ENCODE measurements at places on chromosomes 1 and 21. TPM values are rescaled to one million over a fixed set of nuclear protein-coding genes. Genes with fewer than 3 reads are reported as not detected.

DNA sequence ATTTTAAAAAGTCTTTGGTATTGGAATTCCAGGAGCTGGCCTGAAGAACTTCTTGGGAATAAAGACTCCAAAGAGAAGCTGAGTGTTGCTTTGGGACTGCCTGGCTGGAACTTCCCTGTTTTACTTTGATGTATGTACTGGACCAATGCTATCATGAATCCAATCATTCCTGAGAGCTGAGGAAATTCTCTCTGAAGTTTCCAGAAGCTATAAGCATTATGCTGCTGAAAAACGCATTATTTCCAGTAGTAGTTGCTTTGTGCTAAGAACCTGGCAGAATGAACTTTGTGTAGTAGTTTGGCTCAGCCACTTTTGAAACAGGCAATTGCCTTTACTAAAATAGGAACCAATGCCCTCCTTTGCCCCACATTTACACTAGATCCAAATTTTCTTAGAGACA, 260.7 kb downstream of the HLX start:
- no peak overlapping the region for H3K4me3 ChIP-seq
- no peaks in the 10 kb centered on the region for H3K4me1 ChIP-seq

AGO4 gene
- polyA plus RNA-seq = 10.2 TPM

DNA sequence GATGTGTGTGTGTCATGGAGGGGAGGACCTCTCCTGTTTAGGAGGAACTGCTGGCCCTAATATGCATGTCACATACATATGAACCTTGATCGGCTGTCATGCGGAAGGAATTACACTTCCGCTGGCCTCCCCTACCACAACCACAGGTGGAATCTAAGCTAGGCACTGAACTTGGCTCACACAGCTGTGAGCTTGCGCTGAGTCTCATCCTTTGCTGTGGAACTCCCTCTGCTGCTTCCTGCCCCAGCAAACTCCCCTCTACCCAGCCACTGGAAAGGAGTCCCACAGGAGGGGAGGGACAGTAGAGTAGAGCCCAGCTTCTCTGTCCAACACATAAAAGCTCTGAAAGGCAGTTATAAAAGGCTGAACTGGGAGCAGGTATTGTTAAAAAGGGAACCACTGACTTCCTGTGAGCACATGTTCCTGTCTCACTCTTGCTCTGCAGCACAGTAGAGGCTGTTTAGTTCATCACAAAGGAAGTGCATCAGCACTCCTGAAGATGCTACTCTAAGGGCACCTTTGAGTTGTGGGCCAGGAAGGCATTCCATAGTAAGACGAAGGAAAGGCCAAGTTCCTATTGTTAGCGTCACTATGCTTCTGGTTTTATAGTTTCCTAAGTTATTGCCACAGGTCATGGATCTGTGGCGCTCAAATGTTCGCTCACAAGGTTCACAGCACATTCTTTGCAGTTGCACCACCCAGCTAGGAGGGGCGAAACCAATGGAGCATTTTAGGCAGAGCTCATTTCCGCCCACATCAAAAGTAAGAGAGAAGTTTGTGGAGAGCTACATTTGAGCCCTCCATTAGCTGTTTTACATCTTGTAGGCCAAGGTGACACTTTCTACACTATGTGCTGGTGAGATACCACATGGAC, 17.7 kb upstream of the PTPRC start:
- H3K27ac ChIP-seq = no peak overlapping the region
- no peaks in the 10 kb centered on the region for H3K4me1 ChIP-seq
- no peaks in the 10 kb centered on the region for H3K27me3 ChIP-seq
- H3K36me3 ChIP-seq = no peaks in the 10 kb centered on the region
- peak; percentile 12 for DNase-seq

GNG4 gene
- 0.10 TPM for polyA plus RNA-seq

S100A2 gene
- polyA plus RNA-seq = 10.3 TPM

SPRR2F gene
- not detected for polyA plus RNA-seq

DNA sequence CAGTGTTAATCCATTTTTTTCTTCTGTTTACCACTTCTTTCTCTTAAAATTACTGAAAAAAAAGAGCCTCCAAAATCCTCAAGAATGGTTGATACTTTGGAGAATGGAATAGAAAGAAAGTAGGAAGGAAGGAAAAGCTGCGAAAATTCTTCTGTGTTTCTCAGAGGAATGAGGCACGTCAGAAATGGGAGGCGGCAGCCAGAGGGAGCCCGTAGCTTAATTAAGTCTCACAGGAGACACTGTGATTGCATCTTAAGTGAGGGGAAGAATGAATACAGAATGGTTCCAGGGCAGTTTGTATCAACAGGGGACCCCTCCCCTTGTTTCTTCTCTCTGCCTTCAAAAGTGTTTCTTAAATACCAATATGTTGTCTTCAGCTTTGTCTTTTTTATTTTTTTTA, 1099.5 kb downstream of the PLA2G4A start:
- no peaks in the 10 kb centered on the region for H3K36me3 ChIP-seq
- H3K27me3 ChIP-seq = no peaks in the 10 kb centered on the region
- peak; percentile 67 for DNase-seq

DNA sequence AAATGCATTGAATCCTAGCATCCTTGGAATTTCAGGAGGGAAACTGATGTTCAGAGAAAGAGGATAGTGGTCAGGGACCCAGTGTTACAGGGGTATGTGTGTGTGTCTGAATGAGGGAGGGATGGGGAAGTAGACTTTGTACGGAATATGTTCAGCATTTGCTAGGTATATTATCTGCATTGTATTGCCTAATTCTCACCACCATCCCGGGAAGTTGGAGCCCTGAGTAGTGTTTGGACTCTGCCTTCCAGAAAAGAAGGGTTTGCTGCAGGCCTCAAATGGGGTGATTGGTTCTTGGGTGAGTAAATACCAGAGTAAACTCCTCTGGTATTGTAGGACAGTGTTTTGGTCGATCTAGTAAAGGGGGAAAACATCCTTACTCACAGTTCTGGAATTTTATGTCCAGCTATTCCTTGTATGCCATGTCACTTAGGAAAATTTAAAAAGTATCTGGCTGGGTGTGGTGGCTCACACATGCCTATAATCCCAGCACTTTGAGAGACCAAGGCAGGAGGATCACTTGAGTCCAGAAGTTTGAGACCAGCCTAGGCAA, 7.1 kb upstream of the ZNF496 start:
- H3K27ac ChIP-seq = no peak overlapping the region
- H3K4me1 ChIP-seq = peaks cover 7% of the 10 kb centered on the region
- no peaks in the 10 kb centered on the region for H3K27me3 ChIP-seq
- no peaks in the 10 kb centered on the region for H3K36me3 ChIP-seq
- peak; percentile 29 for DNase-seq
- no peak overlapping the region for H3K4me3 ChIP-seq

DNA sequence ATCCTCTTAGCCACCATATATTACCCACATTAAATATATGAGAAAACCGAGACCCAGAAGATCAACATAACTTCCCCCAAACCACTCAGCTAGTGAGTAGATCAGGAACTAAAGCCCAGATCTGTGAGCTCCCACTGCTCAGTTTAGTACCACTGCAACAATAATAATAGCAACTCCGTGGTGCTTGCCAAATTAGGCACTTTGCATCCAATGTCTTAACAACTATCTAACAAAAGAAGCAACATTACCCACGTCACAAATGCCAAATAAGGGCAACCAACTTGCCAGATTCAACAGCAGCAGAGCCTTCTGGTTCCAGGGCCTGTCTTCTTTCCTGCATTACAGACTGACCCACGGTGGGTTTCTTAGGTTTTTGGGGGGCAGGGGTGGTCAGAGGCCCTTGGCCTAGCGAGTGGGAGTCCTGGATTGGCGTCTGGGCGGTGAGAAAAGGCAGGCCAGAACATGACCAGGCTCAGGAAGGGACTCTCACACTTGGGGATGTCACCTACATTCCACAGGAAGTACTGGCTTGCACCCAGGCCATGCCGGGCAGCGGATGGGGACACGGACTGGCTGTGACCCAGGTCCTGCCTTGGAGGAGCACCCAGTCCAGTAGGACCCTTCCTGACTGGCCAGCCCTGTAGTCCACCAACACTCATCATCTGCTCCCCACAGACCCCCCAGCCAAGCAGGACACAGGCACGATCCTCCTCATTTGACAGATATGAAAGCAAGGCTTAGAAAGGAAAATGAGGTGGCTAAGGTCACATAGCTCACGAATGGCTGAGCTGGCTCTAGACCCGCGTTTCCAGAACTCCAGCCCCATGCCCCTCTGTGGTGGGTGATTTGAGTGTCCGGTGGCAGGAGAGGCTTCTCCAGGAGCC, 4.6 kb downstream of the HCRTR1 start:
- H3K36me3 ChIP-seq = no peaks in the 10 kb centered on the region
- H3K27me3 ChIP-seq = peaks cover 7% of the 10 kb centered on the region
- no peak for DNase-seq
- H3K4me3 ChIP-seq = no peak overlapping the region

DNA sequence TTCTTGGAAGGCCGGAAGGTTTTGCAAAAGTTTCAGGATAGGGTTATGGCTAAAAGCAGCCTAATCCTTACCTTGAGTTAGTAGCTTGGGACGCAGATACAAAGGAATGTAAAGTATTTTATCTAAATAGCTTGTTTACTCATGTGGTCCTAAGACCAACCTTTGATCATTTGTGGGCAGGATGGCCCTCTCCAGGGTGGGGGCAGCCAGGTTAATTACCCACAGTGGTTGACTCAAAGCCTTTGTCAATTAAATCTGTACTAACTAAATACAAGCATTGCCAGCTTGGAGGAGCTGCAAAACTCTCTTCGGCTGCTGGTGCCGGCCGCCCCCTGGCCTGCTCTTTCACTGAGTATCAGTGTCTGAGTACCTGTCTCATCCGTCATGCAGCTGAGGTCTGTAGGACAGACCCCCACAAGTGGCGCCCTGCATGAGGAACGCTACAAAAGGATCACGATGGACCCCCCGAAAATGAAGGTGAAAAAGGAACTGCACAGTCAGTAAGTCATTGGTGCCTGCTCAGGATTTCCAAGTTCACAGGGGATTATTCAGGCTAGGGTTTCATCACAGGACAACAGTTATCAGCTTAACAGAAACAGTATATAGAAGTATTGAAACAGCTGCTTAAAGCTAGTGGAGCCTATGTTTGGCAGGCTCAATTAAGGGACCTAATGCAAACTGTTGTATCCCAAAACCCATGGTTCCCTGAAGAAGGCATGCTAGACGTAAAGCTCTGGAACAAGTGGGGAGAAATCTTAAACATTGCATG, 212.5 kb upstream of the MAP1LC3C start:
- no peak for DNase-seq
- H3K27me3 ChIP-seq = no peaks in the 10 kb centered on the region
- no peaks in the 10 kb centered on the region for H3K36me3 ChIP-seq
- H3K27ac ChIP-seq = no peak overlapping the region
- no peak overlapping the region for H3K4me3 ChIP-seq

DNA sequence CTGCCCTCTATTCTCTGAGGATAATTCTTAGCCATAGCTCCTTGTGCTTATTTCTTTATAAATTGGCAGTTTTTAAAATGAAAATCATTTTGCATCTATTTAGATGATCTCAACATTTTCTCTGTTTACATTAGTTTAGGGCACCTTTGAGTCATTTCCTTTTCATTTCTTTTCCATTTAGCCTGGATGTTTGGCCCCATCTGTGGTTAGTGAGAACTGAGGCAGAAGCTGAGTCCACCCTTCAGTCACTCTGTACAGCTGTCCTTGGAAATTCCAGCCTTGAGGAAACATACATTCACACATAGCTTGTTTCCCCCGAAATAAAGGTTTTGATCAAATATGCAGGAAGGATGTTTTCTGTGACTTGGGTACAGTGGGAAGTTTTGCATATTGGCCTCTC, 123.7 kb downstream of the NTNG1 start:
- H3K27ac ChIP-seq = no peak overlapping the region
- H3K4me3 ChIP-seq = no peak overlapping the region
- no peaks in the 10 kb centered on the region for H3K27me3 ChIP-seq
- no peaks in the 10 kb centered on the region for H3K36me3 ChIP-seq
- H3K4me1 ChIP-seq = no peaks in the 10 kb centered on the region

GRCh38 chr1:155989242-155990004, 11.1 kb upstream of the ARHGEF2 start:
- no peaks in the 10 kb centered on the region for H3K36me3 ChIP-seq
- H3K4me3 ChIP-seq = peak overlapping the region; percentile 24
- no peaks in the 10 kb centered on the region for H3K27me3 ChIP-seq
- DNase-seq = peak; percentile 50
- H3K4me1 ChIP-seq = peaks cover 5% of the 10 kb centered on the region
- H3K27ac ChIP-seq = peak overlapping the region; percentile 51

- no peak overlapping the region for H3K4me3 ChIP-seq
- no peak for DNase-seq
- no peak overlapping the region for H3K27ac ChIP-seq
- no peaks in the 10 kb centered on the region for H3K27me3 ChIP-seq
Measured at GRCh38 chr1:206880314-206880713, 14.9 kb downstream of the IL20 start.

DNA sequence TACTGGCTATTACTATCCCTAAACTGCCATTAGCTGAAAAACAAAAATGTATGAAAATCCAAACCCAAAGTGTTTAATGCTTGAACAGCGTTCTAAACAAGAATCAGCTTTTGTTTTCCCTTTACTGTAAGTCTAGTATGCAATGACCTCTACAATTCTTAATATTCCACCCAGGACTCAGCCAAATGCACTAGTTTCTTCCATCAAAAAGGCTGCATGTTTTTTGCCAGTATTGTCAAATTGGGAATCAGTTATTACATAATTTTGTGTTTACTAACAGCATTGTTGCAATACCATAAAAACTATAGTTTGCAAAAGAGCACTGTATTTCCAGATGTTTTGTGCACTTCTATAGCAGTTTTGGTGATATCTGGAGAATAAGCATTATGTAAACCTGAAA, 634.5 kb downstream of the LTN1 start:
- DNase-seq = no peak
- H3K4me1 ChIP-seq = no peaks in the 10 kb centered on the region
- H3K4me3 ChIP-seq = no peak overlapping the region
- no peak overlapping the region for H3K27ac ChIP-seq
- no peaks in the 10 kb centered on the region for H3K27me3 ChIP-seq

BROX gene
- 11.3 TPM for polyA plus RNA-seq

DNA sequence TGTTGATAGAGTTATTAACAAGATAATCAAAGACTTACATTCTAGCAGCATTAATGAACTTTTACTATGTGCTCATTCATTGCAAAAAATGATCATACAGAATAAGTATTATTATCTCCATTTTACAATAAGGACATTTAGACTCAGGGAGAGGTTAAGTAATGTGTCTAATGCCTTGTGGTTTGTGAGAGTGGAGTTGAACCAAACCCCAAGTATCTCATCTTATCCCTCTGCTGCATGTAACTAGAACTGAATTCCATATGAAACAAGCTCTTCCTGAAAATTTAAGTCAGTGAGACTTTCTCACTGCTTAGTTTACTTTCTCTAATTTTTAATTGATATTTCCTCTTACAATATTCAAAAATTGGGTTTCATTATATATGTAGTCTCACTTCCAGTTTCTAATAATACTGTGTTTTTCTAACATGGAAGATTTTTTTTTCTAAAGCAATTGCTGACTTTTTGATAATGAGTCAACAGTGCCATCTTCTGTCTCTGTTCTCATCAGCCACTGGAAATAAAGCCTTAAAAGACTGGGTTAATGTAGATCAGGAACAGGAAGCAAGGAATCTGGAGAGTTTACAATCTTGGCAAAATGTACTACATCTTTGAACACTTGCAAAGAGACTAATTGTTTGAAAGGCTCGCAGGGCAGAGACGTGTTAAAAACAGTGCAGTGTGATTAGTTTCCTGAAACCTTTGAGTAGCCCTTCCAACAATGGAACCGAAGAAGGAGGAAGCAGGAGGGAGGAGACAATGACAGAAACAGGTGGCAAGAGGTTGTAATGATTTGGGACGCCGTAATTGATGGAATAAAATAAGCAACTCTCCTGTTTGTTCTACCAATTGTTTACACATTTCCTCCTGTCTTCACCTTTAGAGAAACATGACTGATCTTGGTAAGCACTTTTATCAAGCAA, 567.6 kb downstream of the MRPL39 start:
- H3K27ac ChIP-seq = no peak overlapping the region
- DNase-seq = peak; percentile 42
- H3K4me1 ChIP-seq = no peaks in the 10 kb centered on the region
- H3K27me3 ChIP-seq = no peaks in the 10 kb centered on the region

- no peaks in the 10 kb centered on the region for H3K27me3 ChIP-seq
- no peak overlapping the region for H3K4me3 ChIP-seq
- no peaks in the 10 kb centered on the region for H3K36me3 ChIP-seq
- peak; percentile 9 for DNase-seq
Measured at GRCh38 chr1:99270646-99271045, 6.4 kb downstream of the PLPPR4 start.

Data from fibroblast of lung (primary cell).